Activated T-cell treated with anti-CD3 and anti-CD28 coated beads for 48 hours (primary cell): ENCODE measurements at places on chromosomes 4 and X.
A peak's percentile ranks its signal among the peaks of the same experiment; 100 is the strongest.

DNA sequence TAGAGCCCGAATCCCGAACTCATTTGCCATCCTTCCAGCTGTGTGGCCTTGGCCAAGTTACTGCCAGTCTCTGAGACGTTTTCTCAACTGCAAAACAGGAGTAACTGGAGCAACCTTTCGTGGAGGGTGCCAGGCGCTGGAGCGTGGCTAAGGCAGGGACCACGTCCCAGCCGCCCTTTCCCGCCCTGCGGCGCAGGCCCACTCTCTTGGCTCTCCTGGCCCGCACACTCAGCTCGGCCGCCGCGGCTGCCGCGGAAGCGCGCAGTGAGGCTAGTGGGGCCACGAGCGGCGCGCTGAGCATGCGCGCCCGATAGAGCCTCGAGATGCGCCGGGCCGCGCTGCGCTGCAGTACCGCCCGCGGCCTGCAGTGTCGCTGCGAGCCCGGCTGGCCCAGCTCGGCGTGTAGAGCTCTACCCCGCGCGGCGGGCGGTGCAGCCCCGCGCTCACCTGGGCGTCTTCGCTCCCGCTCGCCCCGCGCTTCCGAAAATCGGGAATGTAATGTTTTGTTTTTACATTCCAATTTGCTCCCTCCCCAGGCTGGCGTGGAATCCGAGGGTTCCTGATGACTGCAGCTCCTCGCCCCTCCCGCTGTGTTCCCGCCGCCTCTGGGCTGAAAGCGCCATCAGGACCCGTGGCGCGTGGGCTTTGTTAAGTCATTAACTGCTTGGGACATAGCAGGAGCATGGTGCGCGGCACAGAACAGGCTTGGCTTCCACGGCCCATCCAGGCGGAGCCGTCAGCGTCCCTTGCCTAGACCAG is 4.0 kb upstream of the ZNF518B start:
- peak; percentile 79 for DNase-seq

- no peak for DNase-seq
Observed at GRCh38 chr4:65661471-65661870, 8.8 kb downstream of the EPHA5 start.

DNA sequence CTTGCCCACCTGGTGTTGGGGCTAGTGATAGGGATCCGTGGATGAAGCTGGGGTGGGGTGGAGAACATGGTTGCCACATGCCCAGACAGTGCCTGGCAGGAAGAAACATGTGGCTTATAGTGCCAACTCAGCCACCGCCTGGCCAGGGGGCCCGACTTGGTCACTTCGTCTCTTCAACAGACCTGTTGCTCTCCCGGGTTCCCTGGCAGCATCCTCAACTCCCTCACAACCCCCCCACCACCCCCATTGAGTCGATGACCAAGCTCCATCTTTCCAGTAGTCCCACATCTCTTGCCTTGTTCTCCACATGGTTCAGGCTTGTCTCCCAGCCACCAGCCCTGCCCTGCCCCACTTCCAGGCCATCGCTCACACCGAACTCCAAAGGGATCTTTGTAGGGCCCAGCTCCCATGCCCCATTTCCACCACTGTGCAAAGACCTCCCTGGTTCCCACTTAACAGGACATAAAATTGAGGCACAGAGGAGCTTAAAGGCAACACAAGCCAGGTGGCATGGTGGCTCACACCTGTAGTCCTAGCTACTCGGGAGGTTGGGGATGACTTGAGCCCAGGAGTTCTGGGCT is 7.8 kb downstream of the PNCK start:
- no peak for DNase-seq

- no peak for DNase-seq
Observed at GRCh38 chr4:115851918-115852766, 738.7 kb upstream of the NDST4 start.

GRCh38 chrX:44997282-44997812 is 124.4 kb downstream of the KDM6A start:
- no peak for DNase-seq

- DNase-seq: no peak
Observed at GRCh38 chr4:185254434-185254833, 45.0 kb downstream of the SNX25 start.

- DNase-seq: no peak
Observed at GRCh38 chrX:153365670-153366069, 31.7 kb downstream of the ZNF275 start.

DNA sequence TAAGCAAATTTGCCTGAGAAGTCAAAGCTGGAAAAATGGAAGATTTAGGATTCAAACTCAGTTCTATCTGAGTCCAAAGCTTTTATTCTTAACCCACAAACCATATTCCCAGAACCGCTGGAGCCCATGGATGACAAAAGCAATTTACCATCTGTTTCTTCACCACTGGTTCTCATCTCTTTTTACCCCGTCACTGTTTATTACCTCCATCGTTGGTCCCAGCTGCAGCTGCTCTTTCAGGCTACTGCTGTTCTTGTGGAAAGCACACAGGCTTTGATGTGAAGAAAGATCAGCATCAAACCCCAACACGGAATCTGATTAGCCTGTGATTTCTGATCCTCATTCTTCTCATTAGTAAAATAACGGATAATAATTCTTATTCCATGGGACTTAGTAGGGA is 9.5 kb downstream of the FBXO8 start:
- DNase-seq: no peak

GRCh38 chrX:10828640-10829039 is 208.3 kb upstream of the MID1 start:
- DNase-seq: no peak

DNA sequence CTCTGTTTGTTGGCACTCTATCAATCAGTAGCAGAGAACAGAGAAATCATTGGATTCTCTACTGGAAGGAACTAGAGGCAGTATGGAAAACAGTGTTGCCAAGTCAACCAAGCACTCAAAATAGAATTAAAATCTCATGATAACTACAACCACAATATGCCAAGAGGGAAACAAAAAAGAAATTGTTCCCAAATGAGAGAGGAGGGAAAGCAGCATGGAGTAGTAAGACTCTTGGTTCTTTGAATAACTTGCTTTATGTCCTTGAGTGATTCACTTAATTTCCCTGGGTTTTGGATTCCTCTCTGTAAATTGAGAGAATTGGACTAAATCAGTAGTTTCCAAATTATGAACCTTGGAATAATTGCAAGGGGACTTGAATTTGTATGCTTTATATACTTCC is 285.5 kb upstream of the ANKRD50 start:
- no peak for DNase-seq

GRCh38 chr4:169147191-169147590 is 123.6 kb downstream of the SH3RF1 start:
- no peak for DNase-seq

GRCh38 chr4:37882665-37883296 is 8.1 kb upstream of the TBC1D1 start:
- no peak for DNase-seq

DNA sequence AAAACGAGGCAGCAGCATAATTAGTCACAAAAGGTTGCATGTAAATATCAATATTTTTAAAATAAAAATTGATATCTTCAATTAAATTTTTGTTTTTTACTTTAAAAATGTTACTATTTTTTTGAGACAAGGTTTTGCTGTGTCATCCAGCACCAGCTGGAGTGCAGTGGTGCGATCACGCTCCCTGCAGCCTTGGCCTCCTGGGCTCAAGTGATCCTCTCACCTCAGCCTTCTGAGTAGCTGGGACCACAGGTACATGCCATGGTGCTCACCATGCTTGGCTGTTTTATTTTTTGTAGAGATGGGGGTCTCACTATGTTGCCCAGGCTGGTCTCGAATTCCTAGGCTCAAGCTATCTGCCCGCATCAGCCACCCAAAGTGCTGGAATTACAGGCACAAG is 96.8 kb upstream of the FRAS1 start:
- DNase-seq: no peak

DNA sequence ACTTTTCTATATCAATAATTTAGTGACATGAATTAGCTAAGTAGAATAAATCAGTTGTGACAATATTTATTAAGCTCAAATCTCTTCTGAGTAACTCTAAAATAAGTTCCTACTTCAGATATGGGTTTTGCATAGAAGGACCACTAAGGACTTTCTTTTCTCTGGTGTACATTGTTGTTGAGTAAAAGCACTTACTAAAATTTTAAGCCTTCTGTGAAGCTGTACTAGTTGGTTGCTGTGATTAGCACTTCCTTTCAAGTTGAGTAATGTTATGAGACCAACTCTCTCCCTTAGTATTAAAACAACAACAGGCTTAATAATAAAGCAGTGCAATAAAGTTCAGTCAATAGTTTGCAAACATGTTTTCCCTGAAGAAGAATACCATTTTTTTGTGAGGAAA is 667.4 kb upstream of the NDST4 start:
- no peak for DNase-seq

GRCh38 chr4:930827-931193 is 1.3 kb downstream of the GAK start:
- DNase-seq: no peak

DNA sequence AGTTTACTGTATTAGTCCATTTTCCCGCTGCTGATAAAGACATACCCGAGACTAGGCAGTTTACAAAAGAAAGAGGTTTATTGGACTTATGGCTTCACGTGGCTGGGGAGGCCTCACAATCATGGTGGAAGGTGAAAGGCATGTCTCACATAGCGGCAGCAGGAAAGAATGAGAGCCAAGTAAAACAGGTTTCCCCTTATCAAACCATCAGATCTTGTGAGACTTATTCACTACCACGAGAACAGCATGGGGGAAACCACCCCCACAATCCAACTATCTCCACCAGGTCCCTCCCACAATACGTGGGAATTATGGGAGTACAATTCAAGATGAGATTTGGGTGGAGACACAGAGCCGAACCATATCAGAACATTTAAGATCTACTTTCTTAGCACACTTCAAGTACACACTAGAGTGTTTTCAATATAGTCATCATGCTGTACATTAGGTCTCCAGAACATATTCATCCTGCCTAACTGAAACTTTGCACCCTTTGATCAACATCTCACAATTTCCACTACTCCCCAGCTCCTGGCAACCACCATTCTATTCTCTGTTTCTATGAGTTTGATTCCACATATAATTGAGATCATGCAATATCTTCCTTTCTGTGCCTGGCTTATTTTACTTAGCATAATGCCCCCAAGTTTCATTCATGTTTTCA is 341.0 kb downstream of the ARHGAP24 start:
- no peak for DNase-seq

DNA sequence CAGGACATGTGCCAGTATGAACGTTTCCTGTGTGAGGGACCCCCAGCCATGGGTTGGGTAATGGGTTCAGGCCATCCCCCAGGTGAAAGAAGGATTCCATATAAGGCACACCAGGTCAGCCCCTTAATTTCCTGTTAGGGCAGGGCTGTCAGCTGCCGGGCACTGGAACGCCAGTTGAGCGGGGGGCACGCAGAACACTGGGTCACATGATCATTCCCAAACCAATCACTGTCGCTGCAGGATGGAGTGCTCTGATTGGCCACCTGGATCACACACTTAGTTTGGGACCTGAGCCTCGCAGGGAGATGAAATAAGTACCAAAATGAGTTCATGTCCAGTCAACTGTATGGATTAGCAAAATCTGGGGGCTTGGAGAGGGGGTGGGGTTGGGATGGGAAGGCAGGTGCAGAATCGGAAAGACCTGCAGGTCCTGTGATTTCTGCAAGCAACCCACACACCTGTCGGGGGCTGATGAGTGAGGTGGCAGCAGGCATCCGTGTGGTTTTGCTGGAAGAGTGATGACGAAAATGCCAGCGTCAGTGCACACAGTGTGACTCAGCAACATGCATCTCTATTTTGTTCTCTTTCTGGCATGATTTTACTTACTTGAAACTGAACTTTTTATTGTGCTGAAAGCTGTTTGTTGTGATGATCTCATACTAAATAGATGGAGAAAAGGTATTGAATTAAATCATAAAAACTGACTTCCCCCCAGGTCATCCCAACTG is 32.2 kb downstream of the RNF212 start:
- DNase-seq: no peak

- DNase-seq: no peak
Observed at GRCh38 chrX:17768997-17769396, 31.7 kb downstream of the SCML1 start.

- no peak for DNase-seq
Observed at GRCh38 chr4:3640587-3640962, 108.4 kb upstream of the LRPAP1 start.

- no peak for DNase-seq
Observed at GRCh38 chrX:46636223-46636622, 62.7 kb downstream of the CHST7 start.

- DNase-seq: no peak
Observed at GRCh38 chrX:17759990-17760389, 22.7 kb downstream of the SCML1 start.

GRCh38 chrX:1609762-1610161 is 5.1 kb upstream of the ASMT start:
- no peak for DNase-seq

- DNase-seq: no peak
Observed at GRCh38 chrX:53622431-53622830, 64.1 kb downstream of the HUWE1 start.

DNA sequence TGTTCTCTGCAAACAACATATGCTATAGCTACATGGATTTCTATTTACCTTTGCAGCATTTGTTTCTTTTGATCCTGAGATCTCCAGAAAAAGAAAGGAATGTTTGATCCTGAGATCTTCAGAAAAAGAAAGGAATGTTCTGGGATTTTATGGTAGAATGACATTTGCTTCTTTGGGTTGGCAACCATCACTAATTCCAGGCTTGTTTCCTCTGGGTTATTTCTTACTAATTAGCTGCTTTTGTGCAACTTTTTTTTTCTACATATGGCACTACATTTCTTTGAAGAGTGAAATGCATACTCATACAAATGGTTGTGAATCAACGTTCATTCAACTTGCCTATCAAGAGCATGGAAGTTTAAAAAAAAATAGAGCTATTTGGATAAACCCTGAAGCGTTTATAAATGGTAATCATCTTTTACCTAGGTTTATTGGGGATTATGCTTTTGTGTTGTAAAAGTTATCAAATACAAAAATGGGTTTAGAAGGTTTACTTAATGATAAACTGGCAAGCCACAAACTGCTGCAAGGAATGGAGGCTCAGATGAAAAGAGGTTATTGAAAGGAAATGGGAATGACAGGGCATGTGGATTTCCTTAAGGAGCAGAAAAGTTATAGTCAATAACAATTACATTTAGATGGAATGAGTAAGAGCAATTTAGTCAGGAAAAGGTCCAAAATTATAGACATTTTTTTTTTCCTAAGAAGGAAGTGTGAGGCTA is 95.6 kb upstream of the PCDH18 start:
- no peak for DNase-seq

- no peak for DNase-seq
Observed at GRCh38 chr4:10006601-10007435, 14.5 kb downstream of the SLC2A9 start.

GRCh38 chr4:109998867-109999584 is 86.3 kb downstream of the EGF start:
- DNase-seq: no peak

- no peak for DNase-seq
Observed at GRCh38 chr4:149702414-149703293, 113.0 kb downstream of the IQCM start.

GRCh38 chrX:153527208-153527607 is 9.8 kb downstream of the ATP2B3 start:
- no peak for DNase-seq

GRCh38 chrX:21838937-21839333 is 482 bp upstream of the MBTPS2 start:
- DNase-seq: no peak

- DNase-seq: no peak
Observed at GRCh38 chr4:52617336-52618020, 41.6 kb downstream of the USP46 start.

- no peak for DNase-seq
Observed at GRCh38 chr4:8030121-8030781, 90.6 kb upstream of the AFAP1 start.
